Fibroblast of the aortic adventitia (primary cell): ENCODE measurements at places on chromosomes 16 and 17.

DNA sequence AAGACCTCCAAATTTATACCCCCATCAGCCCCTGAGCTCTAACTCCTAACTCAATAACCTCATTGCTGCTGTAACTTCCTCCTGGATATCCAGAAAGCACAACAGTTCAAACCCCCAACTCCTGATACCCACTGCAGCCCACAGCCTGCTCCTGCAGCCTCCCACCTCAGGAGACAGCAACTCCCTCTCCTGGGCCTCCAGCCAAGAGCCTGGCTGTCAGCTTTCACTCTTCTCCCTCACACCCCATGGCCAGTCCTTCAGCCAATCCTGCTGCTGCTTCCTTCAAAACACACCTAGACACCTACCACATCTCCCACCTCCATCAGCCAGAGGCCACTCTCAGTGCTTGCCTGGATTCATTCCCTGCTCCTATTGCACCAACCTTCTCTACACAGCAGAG lies 5.4 kb downstream of the GINS2 start:
- DNase-seq: no peak

- DNase-seq: peak; percentile 91
These were observed at the start of gene CDH5 for GRCh38 chr16:66366433-66367299. TSS of gene CDH5 (plus strand) at chr16:66366691. CDS start at chr16:66379338, 12,647 bp downstream.

DNA sequence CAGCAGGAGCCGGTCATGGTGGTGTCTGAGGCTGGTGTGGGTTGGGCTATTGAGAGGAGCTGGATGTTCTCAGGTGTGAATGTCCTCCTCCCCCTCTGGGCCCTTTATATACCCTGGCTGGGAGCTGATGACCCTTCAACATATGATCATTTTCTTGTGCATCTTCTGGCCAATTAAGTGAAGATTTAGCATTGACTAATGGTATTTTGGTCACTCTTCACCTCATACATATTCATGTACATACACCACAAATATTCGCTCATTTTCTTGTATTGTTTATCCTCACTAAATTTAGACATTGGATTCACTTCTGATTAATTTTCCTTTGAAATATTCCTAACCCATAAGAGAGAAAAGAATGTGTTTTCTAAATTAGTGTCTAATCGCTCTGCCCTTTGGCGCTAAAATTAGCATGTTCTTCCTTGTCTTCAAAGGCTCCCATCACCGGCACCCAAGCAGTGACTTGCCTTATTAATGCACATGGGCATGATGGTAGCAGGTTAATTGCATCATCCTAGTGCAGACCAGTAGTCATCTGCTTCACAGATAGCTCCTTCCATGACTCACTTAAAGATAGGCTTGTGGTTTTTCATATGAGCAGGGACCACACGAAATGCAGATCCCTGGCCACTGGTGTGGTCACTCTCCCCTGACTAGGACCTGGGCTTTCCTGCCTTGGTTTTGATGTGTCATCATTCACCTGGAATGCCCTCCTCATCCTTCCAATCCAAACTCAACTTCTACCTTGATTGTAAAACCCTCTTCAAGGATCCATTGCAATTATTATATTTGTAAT lies at the start of gene KRTAP2-4:
TSS of gene KRTAP2-4 (minus strand) at position 51 of the 796 bp plus-strand sequence. CDS start at position 17, 34 bp downstream.
- peak; percentile 87 for DNase-seq

GRCh38 chr16:88353691-88354090 lies 29.1 kb upstream of the ZNF469 start:
- DNase-seq: no peak

DNA sequence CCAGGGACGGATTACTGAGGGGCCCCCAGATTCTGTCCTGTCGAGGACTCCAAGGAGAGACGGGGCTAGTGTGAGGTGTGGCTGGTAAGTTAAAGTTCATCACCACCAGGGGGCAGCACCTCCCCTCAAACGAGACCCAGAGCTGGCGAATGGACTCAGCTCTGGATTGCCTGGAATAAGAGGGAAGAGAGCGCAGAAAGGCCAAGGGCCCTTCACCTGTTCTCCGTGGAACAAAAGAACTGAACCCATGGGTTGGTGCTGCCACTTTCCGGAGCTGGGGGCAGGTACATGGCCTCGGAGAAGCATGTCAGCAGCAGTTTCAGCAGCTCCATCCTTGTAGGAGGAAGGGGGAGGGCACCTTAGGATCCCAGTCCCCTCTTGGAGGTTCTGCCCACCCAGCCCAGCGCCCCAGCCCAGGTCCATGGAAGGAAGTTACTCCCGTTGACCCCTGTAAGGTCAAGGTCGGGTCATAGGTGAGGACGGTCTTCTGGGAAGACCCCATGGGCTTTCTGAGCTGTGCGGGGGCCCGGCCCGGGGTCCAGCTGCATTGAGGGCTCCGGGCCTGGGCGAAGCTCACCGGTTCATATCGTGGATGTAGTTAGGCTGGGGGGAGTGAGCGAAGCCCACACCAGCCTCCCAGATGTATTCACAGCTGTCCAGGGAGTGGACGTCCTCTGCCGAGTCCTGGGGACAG lies 10.8 kb downstream of the HID1 start:
- DNase-seq: peak; percentile 90

- no peak for DNase-seq
These were observed 16.2 kb downstream of the PSMD3 start for GRCh38 chr17:39996800-39997199.

DNA sequence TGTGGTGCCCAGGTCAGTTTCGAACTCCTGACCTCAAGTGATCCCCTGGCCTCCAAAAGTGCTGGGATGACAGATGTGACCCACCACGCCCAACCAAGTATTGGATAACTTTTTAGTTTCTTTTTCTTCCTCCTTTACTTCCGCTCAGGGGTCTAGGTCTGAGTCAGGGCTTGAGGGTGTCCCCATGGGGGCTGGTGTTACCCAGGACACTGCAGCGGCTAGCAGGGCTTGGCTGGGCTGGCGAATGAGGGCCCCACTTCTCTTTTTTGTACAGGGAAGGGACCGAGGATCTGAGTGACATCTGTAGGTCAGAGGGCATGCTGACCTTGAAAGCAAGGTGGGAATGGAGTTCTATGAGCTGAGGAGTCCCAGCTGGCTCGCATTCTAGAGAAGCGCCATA lies 24.9 kb downstream of the RAB11FIP3 start:
- no peak for DNase-seq

DNA sequence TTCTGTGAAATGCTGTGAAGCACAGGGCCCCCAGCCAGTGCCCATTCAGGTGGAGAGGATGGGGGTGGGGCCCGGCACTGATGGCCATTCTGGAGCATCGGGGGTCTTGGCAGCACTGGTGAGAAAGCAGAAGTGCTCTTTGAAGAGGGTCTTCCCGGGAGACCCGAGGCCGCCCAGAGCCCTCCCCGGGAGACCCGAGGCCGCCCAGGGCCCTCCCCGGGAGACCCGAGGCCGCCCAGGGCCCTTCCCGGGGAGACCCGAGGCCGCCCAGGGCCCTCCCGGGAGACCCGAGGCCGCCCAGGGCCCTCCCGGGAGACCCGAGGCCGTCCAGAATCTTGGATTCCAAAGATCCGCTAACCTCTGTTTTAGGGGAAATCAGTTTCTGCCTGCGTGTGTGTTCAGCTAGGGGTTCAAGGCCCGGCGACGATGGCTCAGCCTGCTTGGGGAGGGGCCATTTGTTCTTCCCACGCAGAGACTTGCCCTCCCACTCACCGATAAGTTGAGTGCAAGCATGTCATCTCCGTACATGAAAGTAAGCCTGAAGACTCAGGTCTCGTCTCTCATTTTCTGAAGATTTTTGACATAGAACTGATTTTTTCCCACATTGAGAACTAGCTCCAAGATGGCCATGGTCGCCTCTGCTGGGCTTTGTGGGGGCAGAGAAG lies 35.2 kb upstream of the CAPN15 start:
- DNase-seq: no peak

DNA sequence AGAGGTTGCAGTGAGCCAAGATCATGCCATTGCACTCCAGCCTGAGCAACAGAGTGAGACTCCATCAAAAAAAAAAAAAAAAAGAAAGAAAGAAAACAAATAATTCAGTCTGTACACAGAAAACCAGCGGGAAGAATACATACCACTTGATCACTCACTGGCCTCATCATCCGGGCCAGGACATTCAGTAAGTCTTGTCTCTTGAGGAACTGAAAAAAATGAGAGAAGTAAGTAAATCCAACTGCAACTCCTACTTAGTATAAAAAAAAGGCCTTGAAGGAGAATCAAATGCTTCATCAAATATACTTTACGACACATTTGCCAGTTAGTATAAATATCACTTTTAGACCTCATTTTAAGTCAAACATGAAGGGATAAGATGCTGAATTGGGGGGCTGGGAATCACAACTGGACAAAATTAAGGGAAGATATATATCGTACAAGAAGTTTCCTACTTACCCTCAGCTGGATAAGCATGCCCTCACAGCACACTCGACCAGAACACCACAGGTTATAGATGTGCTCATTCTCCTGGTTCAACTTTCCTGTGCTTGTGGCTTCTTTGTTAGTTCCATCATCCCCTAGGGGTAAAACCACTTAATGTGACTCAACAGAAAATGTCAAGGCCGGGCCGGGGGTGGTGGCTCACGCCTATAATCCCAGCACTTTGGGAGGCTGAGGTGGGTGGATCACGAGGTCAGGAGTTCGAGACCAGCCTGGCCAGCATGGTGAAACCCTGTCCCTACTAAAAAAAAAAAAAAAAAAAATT lies 12.4 kb downstream of the CCDC47 start:
- DNase-seq: no peak

GRCh38 chr17:1484676-1485422 lies 7.6 kb downstream of the MYO1C start:
- DNase-seq: peak; percentile 38

GRCh38 chr16:75572864-75573542 lies 6.8 kb downstream of the GABARAPL2 start:
- no peak for DNase-seq

DNA sequence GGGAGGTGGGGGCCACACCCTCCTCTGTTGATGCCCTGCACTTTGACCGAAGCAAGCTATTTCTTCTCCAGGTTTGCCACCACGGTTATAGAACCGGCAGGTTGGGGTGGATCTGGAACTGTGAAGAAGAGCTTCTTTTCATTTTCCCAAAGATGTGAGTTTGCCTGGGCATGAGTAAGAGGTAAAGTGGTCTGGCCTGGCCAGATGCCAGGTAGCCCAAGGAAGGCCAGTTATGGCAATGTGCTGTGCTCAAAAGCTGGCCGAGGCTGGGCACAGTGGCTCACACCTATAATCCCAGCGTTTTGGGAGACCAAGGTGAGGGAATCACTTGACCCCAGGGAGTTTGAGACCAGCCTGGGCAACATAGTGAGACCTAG lies 18.7 kb downstream of the ATP6V0D1 start:
- no peak for DNase-seq

DNA sequence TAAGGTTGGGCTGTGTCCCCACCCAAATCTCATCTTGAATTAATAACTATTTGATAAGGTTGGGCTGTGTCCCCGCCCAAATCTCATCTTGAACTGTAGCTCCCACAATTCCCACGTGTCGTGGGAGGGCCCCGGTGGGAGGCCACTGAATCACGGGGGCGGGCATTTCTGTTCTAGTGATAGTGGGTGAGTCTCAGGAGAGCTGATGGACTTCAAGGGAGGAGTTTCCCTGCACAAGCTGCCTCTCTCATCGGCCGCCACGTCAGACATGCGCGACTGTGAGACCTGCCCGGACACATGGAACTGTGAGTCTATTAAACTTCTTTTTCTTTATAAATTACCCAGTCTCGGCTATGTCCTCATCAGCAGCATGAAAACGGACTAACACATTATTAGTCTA lies 44.9 kb upstream of the METRNL start:
- no peak for DNase-seq

GRCh38 chr17:81218991-81219390 lies 3.8 kb downstream of the CEP131 start:
- no peak for DNase-seq

GRCh38 chr17:57311281-57312216 lies 55.2 kb downstream of the MSI2 start:
- DNase-seq: no peak

DNA sequence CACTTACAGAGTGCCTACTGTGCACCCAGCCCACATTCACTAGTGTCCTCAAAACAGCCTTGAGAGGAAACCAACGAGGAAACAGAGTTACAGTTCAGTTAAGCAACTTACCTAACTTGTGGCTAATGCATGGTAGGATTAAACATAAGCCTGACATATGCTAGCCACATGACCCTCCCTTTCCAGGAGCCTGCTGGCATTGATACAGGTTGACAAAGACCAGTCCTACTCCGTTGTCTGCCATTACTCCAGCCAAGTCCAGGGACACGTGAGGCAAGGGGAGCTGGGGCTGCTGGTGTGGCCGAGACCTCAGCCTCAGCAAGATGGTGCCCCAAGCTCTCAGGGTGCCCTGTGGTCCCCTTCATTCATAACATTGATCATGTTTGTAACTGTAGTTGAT lies 37.9 kb downstream of the SNX20 start:
- DNase-seq: no peak

DNA sequence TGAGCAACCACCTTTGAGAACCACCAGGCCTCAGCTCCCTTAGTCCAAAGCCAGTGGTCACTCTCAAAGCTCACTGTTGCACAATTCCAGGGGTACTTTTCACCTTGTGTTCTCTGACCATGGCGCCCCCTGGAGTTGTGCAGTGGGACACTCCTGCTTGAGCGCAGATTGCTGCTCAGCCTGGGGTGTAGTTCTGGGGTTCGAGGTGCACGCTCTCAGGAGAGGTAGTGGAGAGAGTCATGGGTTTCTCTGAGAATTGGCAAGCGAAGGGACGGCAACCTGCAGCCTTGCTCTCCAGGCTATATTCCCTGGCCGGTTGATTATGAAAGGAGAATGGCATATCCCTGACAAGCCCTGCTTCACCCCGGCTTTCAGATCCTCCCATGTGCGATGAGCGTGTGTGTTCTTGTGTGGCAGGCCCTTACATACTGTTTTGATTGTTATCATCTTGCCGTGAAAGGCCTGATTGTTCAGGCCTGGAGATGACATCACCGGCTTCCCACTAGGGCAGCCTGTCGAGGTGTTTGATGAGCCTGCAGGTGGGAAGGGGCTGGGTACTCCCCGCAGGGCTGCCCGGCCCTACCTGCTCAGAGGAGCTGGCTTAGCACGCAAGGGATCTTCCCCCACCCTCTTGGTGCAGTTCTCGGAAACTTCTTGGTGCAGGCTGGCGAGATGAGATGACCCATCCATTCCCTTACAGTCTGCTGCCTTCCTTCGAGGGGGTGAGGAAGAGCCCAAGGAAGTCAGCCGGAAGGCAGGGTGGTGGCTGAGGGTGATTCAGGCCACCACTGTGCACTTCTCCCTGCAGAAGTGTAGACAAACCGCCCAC lies 431.2 kb downstream of the SLC39A11 start:
- DNase-seq: no peak

GRCh38 chr16:74169687-74170376 lies 126.8 kb upstream of the PSMD7 start:
- no peak for DNase-seq

- DNase-seq: no peak
These were observed 23.4 kb upstream of the MYO15B start for GRCh38 chr17:75564195-75564594.

- DNase-seq: no peak
These were observed 20.8 kb upstream of the NOL11 start for GRCh38 chr17:67696853-67697498.

DNA sequence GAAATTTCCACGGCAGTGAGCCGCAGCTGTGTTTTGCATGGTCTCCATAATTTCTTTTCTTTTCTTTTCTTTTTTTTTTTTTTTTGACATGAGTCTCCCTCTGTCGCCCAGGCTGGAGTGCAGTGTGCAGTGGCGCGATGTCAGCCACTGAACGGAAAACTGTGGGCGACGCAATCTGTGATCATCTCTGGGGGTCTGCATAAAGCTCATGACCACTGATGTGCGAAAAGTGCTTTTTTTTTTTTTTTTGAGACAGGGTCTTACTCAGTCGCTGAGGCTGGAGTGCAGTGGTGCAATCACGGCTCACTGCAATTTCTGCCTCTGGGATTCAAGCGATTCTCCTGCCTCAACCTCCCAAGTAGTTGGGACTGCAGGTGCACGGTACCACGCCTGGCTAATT lies 117.6 kb downstream of the ABCC6 start:
- DNase-seq: no peak

- DNase-seq: no peak
These were observed 71.0 kb upstream of the EFCAB3 start for GRCh38 chr17:62309396-62309795.
